Aorta (tissue), 5 donors: ENCODE measurements at places on chromosomes 6 and 20. TPM values are rescaled to one million over a fixed set of nuclear protein-coding genes. Genes with fewer than 3 reads are reported as not detected.

- DNase-seq: peak; percentile 94
Measured at GRCh38 chr6:43667245-43668150, 20.1 kb downstream of the MRPS18A start.

Gene SIRPD
- total RNA-seq: 0.42 TPM

DNA sequence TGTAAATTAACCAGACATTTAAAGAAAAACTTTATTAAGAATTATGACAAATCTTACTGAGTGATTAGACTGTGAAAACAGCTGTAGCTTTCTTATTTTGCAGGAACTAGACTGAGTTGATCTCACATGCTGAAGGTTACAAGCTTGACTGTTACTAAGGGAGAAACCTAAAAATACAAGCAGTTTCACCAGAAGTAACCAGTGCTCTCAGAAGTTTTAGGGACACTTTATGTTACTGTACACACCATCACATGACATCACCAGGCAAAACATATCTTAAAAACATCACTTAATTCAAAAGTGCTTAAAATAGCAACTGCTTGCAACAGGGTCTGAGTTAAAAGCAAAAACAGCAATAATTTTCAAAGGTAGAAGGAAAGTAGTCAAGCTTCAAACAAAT lies 5.4 kb downstream of the FBXO30 start:
- no peak for DNase-seq

DNA sequence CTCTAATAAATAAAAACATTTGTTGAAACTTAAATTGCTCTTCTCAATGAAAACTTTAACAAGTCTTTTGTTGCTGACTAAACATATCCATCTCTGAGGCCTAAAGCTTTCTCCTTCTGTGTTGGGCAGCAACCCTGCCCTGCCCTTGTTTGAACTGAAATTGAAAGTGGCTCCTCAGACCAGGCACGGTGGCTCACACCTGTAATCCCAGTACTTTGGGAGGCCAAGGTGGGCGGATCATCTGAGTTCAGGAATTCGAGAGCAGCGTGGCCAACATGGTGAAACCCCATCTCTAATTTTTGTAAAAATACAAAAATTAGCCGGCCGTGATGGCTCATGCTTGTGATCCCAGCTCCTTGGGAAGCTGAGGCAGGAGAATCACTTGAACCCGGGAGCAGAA lies 29.2 kb upstream of the GNRH2 start:
- DNase-seq: no peak
